ENCODE measurements at places on chromosomes 16 and 17.
A peak's percentile ranks its signal among the peaks of the same experiment; 100 is the strongest.

GRCh38 chr17:19284005-19284959, 47.1 kb downstream of the EPN2 start:
- DNase-seq = no peak

GRCh38 chr16:86566966-86567700, 504 bp downstream of the FOXC2 start:
- peak; percentile 84 for DNase-seq

GRCh38 chr17:78343543-78344201, 16.2 kb downstream of the SOCS3 start:
- DNase-seq = no peak

DNA sequence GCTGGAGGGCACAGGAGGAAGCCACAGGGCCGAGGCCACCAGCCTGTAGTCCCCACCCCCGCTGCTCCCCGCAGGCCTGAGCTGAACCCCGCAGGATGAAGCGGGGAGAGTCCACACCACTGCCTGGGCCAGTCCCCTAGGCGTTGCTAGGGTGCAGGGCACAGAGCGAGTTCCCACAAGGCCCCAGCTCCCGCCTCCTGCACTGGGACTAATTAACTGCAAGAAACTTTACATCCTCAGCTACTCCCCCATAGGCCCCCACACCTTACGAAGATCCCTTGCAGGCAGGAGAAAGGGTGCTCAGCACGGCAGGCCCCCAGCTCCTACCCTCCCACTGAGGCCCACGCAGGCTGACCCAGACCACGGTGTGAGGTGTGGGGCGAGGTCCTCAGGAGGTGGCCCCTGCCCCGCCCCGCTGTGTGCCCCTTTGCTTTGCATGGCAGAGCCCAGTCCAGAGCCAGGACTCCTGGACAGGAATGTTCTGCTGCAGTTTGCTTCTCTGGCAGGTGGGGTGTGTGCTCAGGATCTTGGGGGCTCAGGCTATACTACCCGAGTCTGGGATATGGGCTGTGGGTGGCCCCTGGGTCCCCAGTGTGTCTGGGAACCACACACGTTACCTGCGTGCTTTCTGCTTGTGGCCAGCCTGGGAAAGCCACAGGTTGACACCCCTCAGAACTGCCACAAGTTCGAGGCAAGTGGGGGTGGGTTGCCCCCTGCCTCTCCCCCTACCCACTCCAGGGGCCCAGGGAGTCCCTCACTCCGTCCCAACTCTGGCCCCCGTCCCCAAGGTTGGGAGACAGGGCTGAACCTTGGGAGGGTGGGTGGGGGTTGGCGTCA, 1.2 kb downstream of the GNG13 start:
- DNase-seq = no peak

- no peak for DNase-seq
These were observed 345.3 kb upstream of the TNRC6C start for GRCh38 chr17:77613218-77613617.

DNA sequence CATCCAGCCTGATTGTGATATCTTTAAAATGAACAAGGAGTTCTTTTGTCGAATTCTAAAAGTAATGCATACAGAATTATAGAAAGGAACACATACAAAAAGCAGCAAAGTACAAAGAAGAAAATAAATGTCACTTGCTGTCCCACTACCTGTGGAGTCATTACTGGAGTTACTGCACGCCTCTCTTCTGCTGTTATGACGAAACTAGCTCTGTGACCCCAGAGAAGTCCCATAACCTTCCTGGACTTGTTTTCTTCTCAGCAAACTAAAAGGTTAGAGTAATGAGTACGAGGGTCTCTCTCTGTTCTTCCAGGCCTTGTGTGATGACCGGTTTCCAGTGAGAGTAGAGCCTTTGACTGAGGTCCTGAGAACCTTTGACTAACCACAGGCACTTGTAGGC, 26.9 kb downstream of the BANP start:
- no peak for DNase-seq

GRCh38 chr17:2594722-2595599, 1.5 kb downstream of the PAFAH1B1 start:
- no peak for DNase-seq

GRCh38 chr16:17557949-17558348, 87.2 kb upstream of the XYLT1 start:
- no peak for DNase-seq

DNA sequence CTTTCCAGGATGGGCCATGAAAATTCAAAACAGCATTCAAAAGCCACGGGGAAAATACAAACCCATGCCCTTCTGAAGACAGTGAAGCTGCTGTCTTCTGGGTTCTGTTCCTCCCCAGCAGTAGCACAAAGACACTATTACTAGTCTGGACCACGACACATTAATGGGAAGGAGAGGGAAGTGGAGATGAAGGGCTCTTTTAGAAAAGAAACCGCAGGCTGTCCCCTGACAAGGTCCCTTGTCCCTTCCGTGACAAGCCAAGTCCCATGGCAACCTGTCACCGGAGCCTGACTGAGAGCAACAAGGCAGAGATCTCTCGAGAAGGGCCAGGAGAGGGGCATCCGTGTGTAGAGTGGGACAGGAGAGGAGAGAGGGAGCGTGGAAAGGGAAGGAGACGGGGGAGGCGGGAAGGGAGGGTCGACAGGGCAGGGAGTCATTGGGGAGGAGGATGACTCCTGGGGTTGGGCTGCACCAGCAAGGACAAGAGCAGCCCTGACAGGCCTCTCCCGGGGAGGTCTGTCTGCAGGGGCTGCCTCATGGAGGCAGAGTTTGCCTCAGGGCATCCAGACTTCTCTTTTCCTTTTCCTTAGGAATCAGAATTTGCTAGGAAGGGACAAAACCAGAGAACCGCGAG, 436.2 kb downstream of the SLC39A11 start:
- no peak for DNase-seq

GRCh38 chr17:58913552-58913951, 157.9 kb downstream of the PPM1E start:
- DNase-seq = no peak

DNA sequence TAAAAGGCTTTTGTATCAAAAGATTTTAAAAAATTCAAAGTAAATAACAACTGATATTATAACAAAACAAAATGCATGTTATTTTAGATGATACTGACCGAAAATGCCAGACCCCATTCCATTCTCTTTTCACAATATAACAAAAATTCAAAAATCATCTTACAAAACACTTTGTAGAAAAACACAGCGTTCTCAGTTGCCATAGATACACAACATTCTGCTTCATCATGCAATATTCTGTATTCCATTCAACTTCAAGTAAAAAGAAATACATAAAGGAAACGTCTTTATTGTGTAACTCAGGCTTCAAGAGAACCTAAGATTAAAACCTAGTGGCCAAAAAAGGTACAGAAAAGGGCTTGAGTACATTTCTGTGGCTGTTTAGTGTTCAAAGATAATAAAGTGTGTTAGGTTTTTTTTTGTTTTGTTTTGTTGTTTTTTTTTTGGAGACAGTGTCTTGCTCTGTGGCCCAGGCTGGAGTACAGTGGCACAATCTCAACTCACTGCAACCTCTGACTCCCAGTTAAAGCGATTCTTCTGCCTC, 250.5 kb downstream of the CEP112 start:
- no peak for DNase-seq

All from fibroblast of skin of back (primary cell).